ENCODE measurements at places on chromosomes 16 and 17.

GRCh38 chr17:64153565-64154312 lies 23.8 kb upstream of the ERN1 start:
- DNase-seq, result no peak

GRCh38 chr17:77444628-77444983 lies 303.8 kb downstream of the SEC14L1 start:
- no peak for DNase-seq

DNA sequence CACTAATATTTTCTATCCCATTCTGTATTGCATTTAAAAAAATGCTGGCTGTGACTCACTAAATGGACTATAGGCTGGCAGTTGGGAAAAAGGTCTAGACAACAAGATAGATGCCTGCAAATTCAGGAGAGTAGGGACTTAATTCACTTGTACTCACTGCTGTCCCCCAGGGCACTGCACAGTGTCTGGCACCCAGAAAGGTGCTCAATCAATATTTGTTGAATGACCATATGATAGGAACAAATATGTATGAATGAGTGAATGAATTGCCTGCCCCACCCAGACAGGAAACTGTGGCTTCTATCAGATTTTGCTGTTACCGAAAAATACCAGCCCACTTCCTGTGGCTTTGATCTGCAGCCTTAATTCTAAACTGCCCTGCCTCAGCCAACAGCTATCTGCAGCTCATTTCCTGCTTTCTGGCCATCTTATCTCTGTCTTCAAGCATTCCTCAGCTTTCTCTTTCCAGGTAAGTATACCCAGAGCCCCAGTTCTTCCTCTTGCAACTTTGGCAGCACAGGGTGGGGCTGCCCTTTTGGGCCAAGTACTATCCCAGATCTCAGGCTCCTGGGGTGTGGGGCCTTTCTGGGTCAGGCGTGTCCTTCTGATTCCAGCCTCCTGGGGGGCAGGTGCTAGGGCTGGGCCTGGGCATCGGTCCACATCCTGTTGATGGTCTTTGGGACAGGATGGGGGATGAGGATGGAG lies 15.3 kb upstream of the TNS4 start:
- DNase-seq, result no peak

- no peak for DNase-seq
Measured at GRCh38 chr17:67420994-67421393, 43.9 kb downstream of the PITPNC1 start.

GRCh38 chr16:53632526-53632925 lies 71.1 kb downstream of the RPGRIP1L start:
- no peak for DNase-seq

- DNase-seq, result no peak
Measured at GRCh38 chr17:64964796-64965195, 45.5 kb upstream of the LRRC37A3 start.

- DNase-seq, result no peak
Measured at GRCh38 chr16:61233713-61234112, 802.5 kb downstream of the CDH8 start.

DNA sequence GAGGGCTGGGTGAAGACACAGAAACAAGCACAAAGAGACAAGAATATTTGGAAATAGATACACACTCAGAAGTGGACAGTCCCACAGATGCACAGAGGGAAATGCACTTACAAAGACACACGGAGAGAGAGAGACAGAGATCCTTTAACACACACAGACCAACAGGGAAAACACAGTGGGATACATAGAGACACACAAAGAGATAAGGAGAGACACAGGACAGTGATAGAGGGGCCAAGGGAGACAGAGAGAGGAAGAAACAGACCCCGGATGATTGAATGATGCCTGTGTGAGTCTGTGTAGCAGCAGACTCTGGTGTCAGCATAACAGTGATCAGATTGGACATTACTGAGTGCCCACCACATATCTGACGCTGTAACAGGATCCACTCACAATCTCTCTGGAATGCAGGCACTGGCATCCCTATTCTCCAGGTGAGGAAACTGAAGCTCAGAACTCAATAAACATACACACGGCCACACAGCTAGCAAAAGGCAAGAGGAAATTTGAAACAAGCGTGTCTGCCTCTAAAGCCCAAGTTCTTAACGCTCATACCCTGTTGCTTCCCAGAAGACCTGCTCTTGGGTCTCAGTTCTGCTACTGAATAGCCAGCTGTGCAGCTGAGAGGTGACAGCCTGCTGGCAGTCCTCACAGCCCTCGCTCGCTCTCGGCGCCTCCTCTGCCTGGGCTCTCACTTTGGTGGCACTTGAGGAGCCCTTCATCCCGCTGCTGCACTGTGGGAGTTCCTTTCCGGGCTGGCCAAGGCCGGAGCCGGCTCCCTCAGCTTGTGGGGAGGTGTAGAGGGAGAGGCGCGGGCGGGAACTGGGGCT lies 186.3 kb upstream of the NLRP1 start:
- no peak for DNase-seq

- no peak for DNase-seq
Measured at GRCh38 chr17:429589-429988, 77.0 kb upstream of the RPH3AL start.

- DNase-seq, result no peak
Measured at GRCh38 chr16:12063004-12063395, 86.5 kb downstream of the SNX29 start.

DNA sequence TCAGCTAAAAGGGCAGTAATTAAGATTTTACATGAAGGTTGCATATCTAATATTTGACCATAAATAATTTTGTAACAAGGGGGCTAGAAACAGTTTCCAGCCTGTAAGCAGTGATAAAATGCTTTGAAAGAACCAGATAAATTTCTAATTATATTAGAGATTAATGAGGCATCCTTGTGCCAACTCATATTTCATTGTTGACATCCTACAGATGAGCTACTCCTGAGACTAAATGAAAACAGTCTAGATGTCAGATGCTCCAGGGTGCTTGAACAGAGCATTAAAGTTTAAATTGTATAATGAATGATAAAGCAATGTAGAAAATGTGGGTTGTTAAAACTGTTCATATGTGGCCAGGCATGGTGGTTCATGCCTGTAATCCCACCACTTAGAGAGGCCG lies 23.3 kb downstream of the IQCK start:
- DNase-seq, result no peak

Measured in stimulated activated CD4-positive, alpha-beta T cell treated with anti-CD3 and anti-CD28 coated beads, Interleukin-12 subunit alpha, Interleukin-12 subunit beta, amount 100 ng/mL, for 4 hours (primary cell).